ENCODE measurements at places on chromosomes 1 and 21.
A peak's percentile ranks its signal among the peaks of the same experiment; 100 is the strongest.

DNA sequence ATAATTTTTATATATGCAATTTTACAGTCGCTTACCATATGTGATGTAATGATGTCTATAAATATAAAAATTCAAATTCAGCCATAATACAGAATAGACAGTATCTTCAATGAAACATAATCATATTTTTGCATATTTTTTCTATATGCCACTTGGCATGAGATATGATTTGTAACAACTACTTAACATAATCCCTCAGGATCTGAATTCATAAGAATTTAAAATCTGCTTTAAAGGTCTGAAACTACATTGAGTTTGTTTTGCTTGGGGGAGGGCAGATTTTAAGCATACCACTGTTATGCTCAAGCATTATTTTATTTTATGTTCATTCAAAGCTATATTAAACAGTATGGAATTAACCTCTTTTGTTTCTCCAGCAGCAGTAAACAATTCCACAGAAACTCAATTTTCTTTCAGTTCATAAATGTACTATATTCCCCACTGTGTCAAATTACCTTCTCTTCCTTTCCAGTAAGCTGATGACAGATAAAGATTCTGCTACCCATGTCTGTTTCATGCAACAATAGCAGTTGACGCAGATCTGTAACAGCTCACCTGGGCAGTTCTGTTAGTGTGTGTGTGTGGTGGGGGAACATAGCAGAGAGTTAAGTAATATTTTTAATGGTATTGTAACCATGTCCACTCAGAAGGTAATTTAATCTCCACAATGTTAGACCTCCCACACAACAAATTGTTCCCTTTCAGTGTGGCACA, 224.8 kb downstream of the NTNG1 start:
- no peak for DNase-seq

DNA sequence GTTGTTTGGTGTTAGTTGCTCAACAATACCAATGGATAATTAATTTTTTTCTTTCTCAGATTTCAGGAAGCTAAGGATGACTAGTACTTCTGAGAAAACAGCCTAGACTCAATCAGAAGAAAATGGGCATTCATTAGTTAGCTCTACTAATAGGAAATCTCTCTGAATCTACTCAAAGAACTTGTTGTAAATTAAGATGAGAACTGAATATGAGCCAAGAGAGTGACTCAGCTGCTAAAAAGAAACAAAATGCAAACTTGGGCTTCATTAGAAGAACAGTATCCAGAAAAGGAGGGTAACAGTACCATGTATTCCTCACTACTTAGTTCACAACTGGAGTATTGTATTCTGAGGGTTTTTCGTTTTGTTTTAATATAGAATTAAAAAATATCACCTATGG, 12.5 kb downstream of the FOXJ3 start:
- no peak for DNase-seq

DNA sequence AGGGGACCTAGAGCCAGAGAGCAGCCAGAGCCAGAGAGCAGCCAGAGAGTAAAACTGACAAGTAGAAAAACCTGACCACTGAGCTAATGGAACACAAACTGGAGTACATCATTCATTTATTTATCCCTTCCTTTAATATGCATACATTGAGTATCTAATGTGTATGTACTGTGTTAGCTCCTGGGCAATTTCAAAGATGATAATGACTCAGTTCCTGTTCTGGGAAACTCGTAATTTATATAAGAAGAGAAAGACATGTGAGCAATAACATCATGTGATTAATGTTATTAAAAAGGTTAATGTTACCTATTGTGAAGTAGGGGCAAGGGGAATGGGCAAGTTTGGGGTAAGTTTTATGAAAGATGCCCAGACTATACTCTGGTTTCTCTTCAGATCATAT, 199.9 kb downstream of the TNR start:
- DNase-seq: no peak

GRCh38 chr1:41727749-41728115, 191.0 kb downstream of the HIVEP3 start:
- no peak for DNase-seq

DNA sequence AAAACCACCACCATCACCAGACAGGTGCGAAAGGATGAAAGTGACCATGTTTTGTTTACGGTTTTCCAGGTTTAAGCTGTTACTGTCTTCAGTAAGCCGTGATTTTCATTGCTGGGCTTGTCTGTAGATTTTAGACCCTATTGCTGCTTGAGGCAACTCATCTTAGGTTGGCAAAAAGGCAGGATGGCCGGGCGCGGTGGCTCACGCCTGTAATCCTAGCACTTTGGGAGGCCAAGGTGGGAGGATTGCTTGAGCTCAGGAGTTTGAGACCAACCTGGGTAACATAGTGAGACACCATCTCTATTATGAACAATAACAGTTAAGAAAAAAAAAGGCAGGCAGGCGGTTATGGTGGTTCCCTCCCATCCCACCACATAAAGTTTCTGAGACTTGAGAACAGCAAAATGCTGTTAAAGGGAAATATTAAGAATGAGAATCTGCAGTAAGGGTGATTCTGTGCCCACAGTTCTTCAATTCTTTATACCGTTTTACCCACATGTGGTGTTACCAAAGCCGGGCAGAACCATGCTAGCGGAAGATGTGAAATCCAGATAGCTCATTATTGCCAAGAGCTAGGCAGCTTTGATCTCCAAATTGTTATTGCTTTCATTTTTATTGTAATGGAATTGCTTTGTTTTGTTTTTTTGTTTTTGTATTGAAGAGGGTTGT, 34.5 kb upstream of the TDRD10 start:
- DNase-seq: no peak

- DNase-seq: no peak
Observed at GRCh38 chr1:166605137-166605536, 234.1 kb upstream of the POGK start.

GRCh38 chr1:32470991-32471694, 6.3 kb downstream of the ZBTB8B start:
- no peak for DNase-seq

- no peak for DNase-seq
Observed at GRCh38 chr21:35643176-35643575, 417.1 kb downstream of the SETD4 start.

GRCh38 chr1:153937331-153937730, 9.2 kb downstream of the DENND4B start:
- no peak for DNase-seq

- DNase-seq: no peak
Observed at GRCh38 chr1:204227351-204227750, 13.6 kb upstream of the GOLT1A start.

- no peak for DNase-seq
Observed at GRCh38 chr1:83000286-83000685, 998.6 kb downstream of the TTLL7 start.

DNA sequence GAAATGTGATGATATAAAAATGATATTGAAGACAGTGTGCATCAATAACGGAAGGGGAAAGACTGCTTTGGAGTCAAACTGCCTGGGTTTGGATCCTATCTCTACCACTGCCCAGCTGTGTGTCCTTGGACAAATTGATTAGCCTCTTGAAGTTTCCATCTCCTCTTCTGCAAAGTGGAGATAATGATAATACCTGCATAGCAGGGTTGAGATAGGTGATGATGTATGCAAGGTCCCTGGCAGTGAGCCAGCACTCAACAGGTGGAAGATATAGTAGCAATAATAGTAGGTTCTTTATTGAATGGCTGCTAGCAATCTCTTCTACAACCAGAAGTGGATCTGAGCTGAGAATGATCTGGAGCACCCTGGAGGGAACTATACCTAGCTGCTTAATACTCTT, 166.7 kb downstream of the MIS18A start:
- no peak for DNase-seq

DNA sequence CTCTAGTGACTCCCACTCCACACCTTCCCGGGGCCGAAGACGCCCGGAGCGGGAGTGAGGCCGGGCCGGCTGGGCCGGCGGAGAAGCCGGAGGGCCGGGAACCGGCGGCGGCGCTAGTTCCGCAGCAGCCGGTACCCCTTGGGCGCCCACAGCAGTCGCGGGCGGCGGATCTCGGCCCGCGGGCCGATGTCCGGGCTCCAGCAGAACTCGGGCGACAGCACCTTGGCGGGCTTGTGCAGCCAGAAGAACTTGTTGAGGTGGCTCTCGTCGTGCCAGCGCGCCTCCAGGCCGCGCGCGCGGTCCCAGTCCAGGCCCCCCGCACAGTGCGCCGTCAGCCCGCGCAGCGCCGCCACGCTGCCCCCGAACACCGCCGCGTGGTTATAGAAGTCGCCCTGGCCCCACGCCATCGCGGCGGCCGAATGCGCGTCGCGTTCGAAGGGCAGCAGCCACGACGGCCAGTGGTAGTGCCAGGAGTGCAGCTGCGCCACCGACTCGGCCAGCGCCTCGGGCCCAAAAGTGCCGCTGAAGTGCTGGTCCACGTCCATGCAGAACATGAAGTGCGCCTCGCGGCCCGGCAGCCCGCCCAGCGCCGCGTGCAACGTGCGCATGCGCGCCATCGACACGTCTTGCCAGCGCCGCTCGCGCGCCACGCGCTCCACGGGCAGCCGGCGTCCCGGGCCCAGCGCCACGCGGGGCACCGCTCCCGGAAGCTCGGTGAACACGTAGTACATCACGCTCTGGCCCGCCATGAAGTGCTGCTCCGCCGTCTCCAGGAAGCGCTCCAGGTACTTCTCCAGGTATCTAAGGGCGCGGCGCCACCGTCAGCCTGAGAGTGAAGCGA, 14.0 kb downstream of the A3GALT2 start:
- DNase-seq: no peak

DNA sequence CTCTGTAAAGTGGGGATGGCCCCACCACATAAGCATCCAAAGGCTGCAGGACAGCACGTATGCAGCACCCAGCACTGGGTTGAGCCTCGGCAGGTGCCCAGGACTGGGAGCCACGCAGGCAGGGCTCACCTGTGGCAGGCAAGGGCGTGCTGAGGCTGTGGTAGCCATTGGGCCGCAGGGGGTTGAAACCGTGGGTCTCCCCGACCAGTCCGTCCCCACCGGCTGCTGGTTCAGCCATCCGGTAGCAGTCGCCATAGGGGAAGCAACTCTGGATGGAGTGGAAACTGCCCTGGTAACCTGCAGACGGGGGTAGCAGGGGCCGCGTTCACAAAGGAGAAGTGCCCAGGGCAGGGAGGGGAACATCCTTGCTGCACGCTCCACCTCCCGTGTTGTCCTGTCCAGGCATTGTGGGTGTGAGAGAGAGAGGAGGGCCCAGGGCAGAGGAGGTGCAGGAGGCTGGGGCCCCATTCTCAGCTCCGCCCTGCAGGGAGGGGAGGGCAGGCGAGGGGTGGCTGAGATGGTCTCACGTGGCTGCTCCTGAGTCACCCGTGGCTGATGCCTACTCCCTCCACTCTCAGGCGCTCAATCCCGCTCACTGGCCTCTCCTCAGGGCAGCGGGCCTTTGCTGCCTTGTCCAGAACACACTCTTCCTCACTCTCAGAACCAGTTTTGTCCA, 49.9 kb downstream of the DMRTB1 start:
- no peak for DNase-seq

GRCh38 chr21:29237110-29238052, 61.3 kb upstream of the BACH1 start:
- no peak for DNase-seq

DNA sequence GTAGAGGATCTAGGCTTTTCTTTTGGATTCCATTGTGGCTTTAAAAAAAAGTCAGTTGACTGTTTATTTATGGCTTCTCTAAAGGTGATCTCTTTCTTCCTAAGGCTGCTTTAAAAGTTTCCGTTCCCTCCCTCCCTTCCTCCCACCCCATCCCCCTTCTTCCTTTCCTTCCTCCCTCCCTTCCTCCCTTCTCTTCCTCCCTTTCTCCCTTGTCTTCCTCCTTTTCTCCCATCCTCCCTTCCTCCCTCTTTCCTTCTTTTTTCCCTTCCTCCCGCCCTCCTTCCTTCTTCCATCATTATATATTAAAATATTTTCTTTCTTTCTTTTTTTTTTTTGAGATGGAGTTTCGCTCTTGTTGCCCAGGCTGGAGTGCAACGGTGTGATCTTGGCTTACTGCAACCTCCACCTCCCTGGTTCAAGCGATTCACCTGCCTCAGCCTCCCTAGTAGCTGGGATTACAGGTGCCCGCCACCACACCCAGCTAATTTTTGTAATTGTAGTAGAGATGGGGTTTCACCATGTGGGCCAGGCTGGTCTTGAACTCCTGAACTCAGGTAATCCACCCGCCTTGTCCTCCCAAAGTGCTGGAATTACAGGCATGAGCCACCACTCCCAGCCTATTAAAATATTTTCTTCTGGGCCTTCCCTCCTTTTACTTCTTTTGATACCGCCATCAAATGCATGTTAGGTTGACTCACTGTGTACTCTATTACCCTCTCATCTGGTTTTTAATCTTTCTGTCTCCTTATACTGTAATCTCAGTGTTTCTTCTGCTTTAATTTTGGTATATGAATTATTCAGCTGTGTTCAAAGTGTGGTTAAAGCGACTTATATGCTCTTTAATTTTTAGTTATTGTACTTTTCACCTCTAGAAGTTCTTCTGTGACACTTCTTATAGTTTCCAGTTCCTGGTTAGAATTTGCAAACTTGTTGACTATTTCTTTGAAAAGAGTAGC, 59.2 kb upstream of the ATP5PO start:
- no peak for DNase-seq

GRCh38 chr21:28272272-28272992, 720.2 kb downstream of the LTN1 start:
- DNase-seq: no peak

DNA sequence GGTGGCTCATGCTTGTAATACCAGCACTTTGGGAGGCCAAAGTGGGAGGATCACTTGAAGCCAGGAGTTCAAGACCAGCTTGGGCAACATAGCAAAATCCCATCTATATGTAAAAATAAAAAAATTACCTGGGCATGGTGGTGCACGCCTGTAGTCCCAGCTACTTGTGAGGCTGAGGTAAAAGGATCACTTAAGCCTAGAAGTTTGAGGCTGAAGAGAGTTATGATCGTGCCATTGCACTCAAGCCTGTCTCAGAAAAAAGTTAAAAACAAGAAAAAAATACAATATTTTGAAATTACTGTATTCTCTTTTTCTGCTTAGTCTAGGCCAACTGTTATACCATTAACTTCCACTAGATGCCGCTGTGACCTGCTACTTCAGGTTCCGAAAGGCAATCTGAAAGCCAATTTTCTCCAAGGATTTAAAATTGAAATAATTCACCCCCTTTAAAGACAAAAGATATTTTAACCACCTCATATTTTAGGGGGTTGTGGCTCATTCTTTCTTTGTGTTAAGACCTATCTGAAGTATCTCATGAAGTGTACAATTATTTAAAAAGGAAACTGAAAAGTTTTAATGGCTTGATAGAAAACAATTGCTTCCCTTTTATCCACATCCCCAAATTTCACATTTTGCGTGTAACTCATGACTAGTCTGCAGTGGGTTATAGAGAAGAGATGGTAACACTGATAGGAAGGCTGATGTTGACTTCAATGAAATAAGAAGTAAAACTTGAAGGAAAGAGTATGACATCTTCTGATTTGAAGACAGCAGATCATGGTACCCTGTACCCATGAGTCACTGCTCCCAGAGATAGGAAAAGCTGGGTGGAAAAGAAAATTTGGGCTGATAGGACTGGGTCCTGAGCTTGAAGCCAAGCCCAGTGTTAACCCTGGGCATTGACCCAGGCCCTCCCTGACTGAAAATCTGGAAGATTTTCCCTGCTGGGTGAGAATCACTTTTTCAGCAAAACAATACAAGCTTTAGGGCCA, 24.4 kb upstream of the CLDN14 start:
- DNase-seq: peak; percentile 54

DNA sequence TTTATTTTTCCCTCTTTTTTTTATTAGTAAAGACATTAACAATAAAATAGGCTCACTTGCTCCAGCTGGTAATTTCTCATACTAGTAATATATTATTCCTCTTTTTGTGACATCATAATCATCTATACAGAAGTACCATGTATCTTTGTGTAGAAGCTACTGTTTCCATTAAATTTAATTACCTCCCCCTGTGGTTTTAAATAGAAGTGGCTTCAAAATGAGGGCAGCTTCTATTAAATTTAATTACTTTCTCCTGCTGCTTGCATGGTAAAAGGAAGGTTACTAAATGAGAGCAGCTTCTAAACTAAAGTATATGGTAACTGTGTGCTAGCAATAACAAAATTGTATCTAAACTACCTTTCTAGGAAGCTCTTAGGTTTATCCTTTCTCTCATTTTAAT, 94.0 kb downstream of the DPYD start:
- DNase-seq: no peak

Data from naive thymus-derived CD4-positive, alpha-beta T cell (primary cell).